ENCODE measurements at places on chromosomes 2 and 18.

GRCh38 chr2:60532421-60532820 is 21.0 kb downstream of the BCL11A start:
- DNase-seq, result no peak

DNA sequence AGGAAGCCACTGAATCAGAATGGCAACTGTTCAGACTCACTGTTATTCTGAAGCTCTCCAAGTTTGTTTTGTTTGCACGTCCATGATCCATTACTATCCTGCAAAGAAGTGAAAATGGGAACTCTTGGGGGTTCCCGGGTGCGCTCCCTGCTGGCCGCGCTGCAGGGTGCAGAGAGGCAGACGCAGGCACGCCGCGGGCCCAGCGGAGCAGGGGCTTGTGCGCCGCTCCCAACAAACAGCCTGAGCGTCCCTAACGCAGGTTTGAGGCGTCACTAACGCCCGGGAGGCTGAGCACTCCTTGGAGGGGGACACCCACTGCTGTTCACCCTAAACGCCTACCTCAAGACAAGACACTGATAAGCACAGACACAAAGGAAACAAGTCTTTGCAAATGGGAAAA is 14.3 kb upstream of the PIEZO2 start:
- no peak for DNase-seq

DNA sequence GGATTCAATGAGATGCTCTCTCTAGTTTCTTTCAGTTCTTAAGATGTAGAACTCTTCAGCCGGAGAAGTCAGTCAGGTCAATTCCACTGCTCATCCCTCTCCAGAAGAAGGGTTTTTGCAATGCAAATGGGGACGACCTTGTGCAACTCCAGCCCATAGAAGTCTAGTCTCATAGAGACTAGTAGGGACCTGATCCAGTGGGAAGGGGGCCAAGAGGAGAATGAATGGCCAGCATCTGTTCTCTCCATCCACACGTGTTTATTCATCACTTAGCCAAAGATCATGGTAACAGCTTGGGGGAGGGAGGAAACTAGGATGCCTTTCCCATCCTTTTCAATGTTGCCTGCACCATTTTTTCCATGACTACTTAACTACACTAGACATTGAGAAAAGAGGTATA is 120.2 kb downstream of the LAMA3 start:
- DNase-seq, result no peak

DNA sequence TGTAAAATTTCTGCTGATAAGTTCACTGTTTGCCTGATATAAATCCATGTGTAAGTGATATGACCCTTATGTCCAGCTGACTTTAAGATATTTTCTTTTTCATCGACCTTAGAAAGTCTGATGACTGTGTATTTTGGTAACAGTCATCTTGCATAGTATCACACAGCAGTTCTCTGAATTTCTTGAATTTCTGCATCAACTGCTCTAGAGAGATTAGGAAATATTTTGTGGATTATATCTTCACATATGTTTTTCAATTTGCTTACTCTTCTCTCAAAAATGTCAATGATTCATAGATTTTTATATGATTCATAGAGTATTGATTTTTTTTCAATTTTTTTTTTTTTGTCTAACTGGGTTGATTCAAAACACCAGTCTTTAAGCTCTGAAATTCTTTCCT is 945.3 kb downstream of the TRIB2 start:
- DNase-seq, result no peak

- no peak for DNase-seq
These were observed 133.6 kb downstream of the GULP1 start for GRCh38 chr2:188425266-188425665.

- DNase-seq, result no peak
These were observed 60.0 kb upstream of the EDAR start for GRCh38 chr2:109049022-109049421.

GRCh38 chr2:48270209-48270608 is 259.7 kb upstream of the STON1 start:
- no peak for DNase-seq

- no peak for DNase-seq
These were observed 81.2 kb upstream of the TXNDC2 start for GRCh38 chr18:9804517-9805104.

DNA sequence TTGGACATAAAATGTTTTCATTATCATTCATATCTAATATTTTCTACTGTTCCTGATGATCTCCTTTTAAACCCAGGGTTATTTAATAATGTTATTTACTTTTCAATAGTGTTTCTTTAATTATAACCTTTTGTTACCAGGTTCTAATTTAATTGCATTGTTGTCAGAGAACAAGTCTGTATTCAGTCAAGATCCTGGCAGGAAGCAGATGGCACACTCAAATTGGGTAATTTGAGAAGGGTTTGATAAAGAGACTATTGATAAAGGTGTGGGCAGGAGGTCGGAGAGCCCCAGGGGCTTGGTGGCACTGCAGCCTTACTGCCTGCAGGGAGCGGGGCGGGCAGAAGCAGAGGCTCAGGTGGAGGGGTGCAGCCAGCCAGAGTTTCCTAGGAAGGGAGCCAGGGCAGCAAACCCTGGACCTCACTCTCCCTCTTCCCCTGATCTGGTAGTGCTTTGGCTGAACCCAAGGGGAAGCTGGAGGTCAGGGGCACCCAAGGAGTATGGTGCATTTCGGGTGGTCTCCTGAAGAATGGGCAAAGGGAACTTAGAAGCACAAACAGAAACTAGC is 2.3 kb upstream of the KIF1A start:
- no peak for DNase-seq

- no peak for DNase-seq
These were observed 216.1 kb upstream of the SETBP1 start for GRCh38 chr18:44464398-44465180.

DNA sequence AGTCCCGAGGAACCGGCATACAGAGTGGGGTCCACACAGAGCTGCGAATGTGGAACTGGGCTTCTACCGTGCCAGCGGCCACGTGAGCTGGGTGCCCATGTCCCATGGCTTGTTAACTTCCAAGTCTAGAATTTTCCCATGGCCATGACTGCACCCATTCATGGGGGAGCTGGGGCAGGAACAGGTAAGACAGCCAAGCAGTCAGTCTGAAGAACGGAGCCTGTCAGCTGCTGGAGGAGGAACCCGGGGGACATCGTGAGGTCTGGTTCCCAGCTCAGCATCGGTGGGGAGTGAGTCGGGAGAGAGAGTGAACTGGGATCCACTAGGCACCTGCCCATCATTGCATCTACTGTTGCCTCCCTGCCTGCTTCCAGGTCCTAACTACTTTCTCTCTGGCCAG is 86.9 kb downstream of the SH3RF3 start:
- DNase-seq, result no peak

GRCh38 chr18:13399511-13399910 is 181.0 kb downstream of the LDLRAD4 start:
- DNase-seq, result no peak

DNA sequence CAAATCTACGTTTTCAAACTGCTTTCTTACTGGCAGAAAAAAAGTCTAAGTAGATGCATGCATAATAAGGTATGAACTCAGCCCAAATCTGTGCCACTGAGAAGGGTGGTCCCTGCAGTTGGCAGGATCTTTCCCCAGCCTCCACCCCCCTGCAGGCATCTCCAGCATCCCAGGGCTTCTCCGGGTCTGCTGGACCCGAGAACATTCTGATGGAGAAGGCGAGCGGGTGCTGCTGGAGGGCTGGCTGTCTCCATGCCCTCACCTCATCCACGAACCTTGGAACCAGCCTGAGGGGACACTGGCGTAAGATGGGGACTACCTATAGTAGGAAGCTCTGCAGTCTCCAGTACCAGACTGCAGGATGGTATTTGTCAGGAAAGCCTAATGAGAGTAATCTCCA is 198.9 kb downstream of the HDAC4 start:
- DNase-seq, result peak; percentile 53

DNA sequence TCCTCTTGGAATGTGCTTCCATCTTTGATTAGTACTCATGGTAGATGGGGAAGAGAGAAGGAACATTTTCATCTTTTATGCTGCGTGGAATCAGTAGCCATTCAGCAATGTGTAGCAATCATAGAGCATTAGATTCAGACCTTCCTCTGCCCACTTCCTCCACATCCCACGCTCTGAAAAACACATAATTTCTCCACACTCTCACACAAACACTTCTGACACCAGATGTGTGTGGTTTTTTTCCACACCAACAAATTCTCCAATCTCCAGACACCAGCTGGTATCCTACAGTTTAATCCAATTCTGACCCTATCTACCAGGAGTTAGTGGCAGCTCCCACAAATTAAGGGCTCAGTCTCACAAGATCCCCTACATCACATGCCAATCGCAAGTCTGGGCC is 103.3 kb downstream of the AOX1 start:
- no peak for DNase-seq

DNA sequence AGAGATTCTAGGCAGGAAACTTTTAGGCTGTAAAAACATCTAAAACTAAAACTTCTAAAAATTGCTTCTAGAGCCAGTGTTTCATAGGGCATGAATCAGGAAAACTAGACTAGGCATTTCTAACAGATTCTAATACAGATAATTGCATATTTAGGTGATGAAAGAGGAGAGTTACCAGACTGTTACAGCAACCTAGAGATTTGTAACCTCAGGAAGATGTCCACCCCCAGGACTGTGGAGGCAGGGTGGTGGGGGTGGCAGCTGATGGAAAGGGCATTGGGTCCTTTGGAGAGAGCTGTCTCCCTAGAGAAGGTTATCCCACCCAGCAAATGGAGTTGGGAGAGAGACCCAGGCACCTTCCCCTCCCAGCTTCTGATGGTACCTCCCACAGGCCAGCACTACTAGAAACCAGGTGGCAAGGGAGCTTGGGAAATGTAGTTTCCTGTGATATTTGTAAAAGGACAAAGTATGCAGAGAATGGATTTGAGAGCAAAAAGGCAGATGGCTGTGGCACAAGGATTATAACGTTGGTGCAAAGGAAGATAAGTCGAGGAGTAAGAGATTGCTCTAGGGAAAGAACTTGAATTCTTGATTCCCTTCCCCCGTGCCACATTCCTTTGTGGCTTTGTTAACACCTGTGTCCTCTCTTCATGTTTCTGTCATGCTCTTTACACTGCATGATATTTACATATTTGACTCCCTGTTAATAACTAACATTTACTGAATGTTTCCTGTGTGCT is 75.6 kb upstream of the MGAT5 start:
- DNase-seq, result no peak

GRCh38 chr18:4352746-4353551 is 102.2 kb downstream of the DLGAP1 start:
- DNase-seq, result no peak

DNA sequence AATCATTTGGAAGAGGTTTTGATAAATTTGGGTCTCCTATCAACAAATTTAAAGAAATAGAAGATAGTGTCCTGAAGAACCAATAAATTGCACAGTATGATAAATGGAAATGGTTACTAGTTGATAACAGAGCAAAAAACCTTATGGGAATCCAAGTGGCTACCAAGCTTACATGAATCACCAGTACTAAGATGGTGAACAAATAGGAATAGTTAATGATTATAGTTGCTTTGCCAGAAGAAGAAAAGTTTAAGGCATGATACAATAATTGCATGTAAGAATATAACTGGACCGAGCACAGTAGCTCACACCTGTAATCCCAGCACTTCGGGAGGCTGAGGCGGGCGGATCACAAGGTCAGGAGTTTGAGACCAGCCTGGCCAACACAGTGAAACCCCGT is 19.6 kb upstream of the INO80D start:
- DNase-seq, result no peak

DNA sequence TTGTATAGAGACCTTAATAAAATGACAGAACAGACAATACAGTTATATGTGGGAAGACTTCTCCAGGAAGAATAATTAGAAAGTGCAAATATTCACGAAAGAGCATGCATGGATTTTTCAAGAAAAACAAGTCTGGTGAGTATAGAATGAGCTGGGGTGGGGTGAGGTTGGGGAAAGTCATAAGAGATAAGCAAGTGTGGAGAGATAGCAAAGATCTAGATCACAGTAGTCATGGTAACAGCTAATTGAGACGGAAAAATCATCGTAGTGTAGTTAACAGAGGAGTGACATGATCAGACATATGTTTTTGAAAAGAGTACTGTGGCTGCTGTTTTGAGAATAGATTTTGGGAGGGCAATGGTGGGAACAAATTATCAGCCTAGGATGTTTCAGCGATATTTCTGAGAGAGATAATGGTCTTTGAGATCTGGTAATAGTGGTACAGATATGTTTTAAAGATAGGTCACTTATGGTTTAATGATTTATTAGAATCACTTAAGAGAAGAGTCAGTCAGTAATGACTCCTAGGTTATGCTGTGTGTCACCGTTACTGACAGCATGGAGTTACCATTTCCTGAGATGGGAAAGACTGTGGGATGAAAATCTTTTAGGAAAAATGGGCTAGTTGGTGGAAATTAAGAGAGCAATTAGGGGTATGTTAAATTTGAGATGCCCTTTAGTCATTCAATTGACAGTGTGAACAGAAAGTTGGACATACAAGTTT is 248.5 kb upstream of the SLC8A1 start:
- no peak for DNase-seq

- peak; percentile 52 for DNase-seq
These were observed 795 bp downstream of the ANKRD39 start for GRCh38 chr2:96856776-96857666.

- no peak for DNase-seq
These were observed 79.2 kb downstream of the ASB1 start for GRCh38 chr2:238505892-238506280.

DNA sequence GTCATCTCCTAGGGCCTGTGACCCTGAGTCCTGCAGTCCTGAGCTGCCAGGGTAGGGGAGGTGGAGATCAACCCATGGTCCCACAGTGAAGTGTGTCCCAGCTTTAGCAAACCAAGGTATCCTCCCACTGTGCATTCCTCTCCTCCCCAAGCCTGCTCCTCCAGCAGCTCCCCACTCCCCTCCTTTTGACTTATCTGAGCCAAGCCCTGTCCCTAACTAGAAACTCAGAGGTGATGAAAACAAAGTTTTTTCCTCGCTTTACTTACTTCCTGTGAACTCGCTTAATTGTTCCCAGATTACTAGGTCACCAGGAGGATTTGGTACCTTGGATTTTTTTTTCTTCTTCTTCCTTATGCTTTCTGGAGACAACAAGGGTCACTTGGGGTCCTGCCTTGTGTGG is 80.8 kb downstream of the EHD3 start:
- DNase-seq, result no peak

GRCh38 chr2:71071681-71072398 is 3.4 kb downstream of the NAGK start:
- no peak for DNase-seq

DNA sequence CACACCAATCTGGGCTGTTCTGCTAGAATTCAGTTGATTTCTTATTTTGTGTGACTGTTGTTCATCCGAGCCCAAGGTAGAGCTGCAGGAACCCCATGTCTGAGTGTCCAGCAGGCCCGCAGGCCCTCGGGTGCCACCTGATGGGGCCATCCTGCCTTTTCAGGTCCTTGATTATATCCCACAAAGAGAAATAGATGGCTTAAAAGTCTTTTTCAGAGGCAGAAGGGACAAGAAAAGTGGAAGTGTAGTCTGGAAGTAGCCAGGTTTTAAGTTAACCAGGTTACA is 52.2 kb downstream of the AGAP1 start:
- DNase-seq, result no peak

GRCh38 chr2:127515383-127515915 is 10.8 kb downstream of the IWS1 start:
- DNase-seq, result no peak

- no peak for DNase-seq
These were observed 1.5 kb upstream of the MTCL1 start for GRCh38 chr18:8703781-8704301.

Data from aorta (tissue), 5 donors.